ENCODE measurements at places on chromosomes 5 and 9. TPM values are rescaled to one million over a fixed set of nuclear protein-coding genes. Genes with fewer than 3 reads are reported as not detected.
A peak's percentile ranks its signal among the peaks of the same experiment; 100 is the strongest.

DNA sequence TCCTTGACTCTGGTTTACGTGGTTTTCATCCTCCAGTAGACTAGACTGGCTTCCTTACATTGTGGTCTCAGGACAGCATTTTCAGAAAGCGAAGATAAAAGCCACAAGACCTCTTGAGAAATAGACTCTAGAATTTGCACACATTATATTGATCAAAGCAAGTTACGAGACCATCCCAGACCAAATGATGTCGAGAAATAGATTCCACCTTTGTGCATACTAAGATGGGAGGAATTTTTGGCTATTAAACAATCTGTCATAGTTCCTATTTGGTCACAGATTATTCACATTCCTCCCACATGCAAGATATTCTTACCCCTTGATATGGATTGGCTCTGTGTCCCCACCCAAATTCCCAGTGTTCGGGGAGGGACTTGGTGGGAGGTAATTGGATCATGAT, 65.6 kb downstream of the TEX10 start:
- no peak for DNase-seq

DNA sequence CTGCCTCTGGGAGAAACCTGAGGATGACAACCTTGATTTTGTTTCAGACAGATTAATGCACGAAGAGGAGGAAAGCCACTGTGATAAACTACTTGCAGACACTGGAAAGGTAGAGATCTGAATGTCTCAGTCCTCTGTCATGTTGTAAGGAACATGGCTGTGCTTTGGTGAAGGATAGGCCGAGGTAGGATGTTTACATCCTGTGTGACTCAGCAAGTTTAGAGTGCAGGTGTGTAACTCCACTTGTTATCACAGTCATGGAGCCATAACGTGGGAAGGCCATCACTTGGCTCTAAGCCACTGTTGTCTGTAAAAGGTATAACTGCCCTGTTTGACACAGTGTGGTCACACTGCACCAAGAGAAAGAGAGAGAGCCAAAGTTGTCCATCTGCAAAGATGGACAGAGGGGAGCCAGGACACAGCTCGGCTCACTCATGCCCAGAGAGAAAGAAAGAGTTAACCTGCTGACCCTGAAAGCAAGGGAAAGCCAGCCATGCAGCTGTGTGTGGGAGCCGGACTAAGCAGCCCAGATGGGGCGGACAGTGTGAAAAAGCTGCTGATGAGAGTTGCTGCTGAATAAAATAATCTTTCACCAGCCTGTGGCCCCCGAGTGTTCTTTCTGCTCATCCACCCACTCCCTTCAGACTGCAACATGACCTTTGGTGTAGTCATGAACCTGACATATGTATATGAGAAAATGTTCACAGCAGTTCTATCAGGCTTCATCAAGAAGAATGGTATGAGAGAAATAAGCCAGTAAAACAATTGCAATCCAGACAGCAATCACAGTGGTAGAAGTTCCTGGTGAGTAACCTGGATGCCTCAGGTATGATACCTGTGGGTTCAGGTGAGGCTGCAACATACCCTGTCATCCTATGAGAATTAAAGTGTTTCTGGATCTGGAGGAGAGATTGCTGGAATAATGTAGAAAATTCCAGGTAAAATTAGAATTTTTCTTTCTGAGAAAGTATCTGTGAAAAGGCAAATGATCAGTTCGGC, 115.9 kb downstream of the TARS1 start:
- DNase-seq, result no peak

GRCh38 chr9:134811673-134812342, 68.8 kb upstream of the FCN2 start:
- peak; percentile 61 for DNase-seq

DNA sequence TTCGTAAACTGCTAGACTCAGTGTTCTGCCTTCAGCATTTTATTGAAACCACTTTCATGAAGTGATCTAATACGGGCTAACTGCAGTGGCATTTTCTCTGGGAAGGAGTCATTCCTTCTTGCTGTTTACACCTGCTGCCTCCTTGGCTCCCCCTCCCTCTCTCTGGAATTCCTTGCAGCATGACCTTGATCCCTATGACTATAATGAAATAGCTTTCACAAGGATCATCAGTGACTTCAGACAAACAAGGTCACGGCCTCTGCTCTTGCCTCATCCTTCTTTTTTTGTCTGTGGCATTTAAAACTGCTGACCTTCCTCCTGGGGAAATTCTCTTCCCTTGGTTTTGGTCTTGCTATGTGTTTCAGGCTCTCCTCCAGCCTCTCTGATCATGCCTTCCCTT, 90.2 kb downstream of the ZNF462 start:
- DNase-seq, result peak; percentile 73

- no peak for DNase-seq
Observed at GRCh38 chr5:44511596-44511995, 122.4 kb upstream of the FGF10 start.

DNA sequence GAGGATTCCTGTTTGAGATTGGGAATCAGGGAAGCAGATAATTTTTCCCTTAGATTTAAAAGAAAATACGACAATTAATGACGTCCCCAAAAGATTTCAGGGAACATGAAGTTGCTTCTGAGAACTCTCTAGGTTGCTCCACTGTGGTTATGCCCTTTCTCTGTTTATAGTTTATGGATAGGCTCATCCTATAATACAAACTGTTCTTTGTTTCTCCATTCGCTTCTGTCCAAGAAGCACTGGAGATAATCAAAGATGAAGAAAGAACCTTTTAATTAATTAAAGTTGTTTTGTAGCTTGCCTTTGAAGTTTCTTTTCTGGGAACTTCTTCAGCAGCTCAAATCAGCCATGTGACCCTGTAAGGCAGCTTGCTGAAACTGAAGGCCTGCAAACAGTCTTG, 87.5 kb downstream of the CHSY3 start:
- no peak for DNase-seq

DNA sequence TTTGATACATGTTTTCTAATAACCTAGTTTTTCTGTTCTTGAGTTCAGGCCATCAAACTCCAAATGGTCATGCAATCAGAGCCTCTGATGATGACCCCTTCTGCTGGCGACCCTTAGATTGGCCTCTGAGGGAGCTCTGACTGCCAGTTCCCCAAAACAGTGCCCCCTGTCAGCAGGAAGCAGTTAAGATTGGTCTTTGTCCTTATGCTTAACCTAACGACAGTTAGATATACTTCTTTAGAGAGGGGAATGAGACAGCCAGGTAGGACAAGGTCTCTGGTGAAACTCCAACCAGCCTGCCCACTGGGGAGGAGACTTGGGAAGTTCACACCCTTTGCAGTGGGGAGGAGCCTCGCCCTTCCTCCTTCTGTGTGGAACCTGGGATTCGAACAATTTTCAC, 390.4 kb upstream of the KIF2A start:
- no peak for DNase-seq

Gene SYNPO
- total RNA-seq, result 9.0 TPM

Gene URM1
- total RNA-seq, result 125 TPM

Measured in A172 (cell line).